Left renal cortex interstitium (tissue), 4 donors: ENCODE measurements at places on chromosomes 7 and 10. TPM values are rescaled to one million over a fixed set of nuclear protein-coding genes. Genes with fewer than 3 reads are reported as not detected.

DNA sequence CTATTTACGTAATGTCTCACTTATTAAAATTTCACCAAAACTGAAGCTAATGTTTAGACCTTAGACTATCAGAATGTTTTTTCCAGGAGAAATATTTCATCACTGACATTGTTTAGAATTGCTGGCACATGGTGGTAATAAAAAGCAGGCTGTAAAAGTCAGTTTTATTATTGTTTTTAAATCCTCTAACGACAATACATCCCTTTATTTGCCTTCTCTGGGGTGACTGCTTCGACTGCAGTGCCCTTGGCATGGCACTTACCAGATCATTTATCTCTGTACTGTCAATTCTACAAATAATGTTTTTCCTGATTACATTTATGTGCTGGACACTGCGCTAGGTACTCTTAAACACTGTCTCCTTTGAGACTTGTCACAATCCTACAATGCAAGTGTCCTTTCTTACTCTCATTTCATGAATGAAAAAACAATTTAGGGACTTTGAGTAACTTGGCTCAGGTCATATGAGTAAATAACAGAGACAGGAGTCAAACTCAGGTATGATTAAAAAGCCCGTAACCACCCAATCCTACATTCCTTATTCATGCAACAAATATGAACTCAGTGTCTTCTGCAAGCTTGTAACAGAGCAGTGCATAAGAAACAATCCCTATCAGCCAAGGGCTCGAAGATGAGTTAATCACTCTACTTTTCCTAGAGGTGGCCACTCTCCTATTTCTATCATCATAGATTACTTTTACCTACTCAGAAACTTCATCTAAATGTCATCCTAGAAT is 5.6 kb upstream of the ING3 start:
- no peak for DNase-seq

- DNase-seq, result no peak
Measured at GRCh38 chr7:7595451-7595850, 28.8 kb downstream of the MIOS start.

KIF11 gene
- polyA plus RNA-seq, result 27.9 TPM

HOGA1 gene
- 33.5 TPM for polyA plus RNA-seq

- no peak for DNase-seq
Measured at GRCh38 chr10:62461120-62461519, 87.0 kb downstream of the ZNF365 start.

GRCh38 chr7:127870231-127870907 is 160.9 kb downstream of the LRRC4 start:
- DNase-seq, result no peak

- DNase-seq, result no peak
Measured at GRCh38 chr10:45627412-45628048, 45.0 kb downstream of the ZFAND4 start.

INPP5A gene
- polyA plus RNA-seq, result 36.7 TPM

DNA sequence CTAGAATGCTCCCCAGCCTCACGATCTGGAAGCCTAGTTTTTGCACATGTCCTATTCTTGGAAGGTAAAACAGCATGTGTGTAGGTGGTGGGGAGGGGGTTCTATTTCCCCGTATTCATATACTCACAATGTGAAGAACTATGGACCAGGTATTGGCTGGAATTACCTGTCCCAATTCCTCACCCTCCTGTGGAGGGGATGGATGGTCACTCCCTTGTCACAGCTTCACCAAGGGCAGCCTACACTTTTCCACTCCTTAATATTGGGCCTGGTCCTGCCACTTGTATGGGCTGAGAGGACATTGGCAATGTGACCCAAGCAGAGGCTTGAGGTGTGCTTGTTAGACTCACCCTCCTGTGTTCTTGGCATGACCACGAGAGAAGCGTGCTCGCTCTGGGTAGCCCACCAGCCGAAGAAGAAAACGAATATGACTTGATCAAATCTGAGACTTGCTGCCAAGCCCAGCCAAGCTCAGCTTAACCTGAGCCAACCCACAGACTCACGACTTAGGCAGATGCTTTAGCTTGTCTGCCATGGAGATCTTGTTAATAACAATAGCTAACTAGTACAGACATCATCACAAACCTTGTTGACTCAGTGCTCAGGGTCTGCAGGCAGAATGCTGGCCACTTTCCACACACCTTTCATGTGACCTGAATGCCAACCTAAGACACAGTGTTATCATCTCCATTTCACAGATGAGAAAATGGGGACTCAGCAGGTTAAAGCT is 17.2 kb downstream of the ZNF488 start:
- DNase-seq, result no peak

GRCh38 chr10:118986815-118987790 is 42.4 kb upstream of the NANOS1 start:
- DNase-seq, result no peak

SKIDA1 gene
- polyA plus RNA-seq, result 10.8 TPM

DNA sequence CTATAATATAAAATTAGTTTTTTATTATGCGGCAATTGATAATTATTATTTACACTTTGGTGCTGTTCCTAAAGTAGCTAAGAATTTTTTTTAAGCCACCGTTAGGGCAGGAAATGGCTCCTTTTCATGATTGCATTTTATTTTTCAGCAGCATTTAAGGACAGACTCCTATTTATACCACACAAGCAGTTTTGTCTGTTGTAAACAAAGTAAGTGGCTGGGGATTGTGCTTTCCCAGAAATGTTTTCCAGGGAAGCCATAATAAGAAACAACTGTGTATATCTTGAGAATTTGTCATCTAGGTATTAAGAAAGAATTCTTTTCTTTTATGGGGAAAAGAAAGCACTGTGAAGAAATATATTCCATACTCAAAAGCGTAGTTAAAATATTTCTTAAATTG is 232.0 kb downstream of the VTI1A start:
- no peak for DNase-seq

DNA sequence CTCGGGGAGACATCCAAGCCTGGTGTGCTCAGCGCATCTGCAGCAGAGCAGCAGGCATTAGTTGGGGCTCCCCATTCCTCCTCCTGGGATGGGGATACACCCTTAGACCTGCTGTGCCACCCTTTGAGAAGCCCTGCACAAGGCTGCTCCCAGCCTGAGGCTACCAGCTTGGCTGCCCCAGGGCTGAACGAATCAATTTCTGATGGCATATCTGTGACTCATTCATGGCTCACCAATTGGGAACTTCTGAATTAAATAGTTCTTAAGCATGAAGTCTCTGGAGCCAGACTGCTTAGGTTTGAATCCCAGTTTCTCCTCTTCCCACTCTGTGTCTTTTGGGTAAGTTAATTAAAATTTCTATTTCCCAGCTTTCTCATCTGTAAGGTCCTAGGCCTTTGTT is 16.3 kb upstream of the GLI3 start:
- DNase-seq, result no peak

DNA sequence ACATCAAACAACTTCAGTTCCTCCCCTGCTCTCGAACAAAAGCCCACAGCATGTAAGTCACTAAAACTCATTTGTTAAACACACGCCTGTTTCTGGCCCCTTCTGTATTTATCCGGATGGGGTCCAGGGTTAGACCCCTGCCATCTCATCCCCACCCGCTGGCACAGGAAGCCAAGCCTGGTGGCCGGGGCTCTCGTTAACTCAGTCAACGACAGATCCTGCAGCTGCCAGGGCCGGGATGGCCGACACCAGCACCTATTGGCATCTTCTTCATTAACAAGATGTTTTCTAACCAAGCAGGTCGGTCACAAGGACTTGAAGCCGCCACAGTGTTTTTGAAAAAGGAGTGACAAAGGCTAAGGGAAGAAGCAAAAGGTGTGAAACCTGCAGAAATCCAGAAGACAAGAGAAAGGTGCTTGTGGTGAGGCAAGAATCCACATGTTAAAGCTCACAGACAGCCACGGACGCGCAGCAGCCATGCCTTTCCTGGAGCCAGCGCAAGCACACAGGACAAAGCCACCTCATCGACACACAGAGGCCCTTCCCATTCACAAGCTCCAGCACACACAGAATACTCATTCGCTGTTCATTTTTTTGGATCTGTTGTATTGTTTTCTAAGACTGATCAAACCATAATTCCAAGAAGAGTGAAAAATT is 202.7 kb downstream of the DIP2C start:
- no peak for DNase-seq

DNA sequence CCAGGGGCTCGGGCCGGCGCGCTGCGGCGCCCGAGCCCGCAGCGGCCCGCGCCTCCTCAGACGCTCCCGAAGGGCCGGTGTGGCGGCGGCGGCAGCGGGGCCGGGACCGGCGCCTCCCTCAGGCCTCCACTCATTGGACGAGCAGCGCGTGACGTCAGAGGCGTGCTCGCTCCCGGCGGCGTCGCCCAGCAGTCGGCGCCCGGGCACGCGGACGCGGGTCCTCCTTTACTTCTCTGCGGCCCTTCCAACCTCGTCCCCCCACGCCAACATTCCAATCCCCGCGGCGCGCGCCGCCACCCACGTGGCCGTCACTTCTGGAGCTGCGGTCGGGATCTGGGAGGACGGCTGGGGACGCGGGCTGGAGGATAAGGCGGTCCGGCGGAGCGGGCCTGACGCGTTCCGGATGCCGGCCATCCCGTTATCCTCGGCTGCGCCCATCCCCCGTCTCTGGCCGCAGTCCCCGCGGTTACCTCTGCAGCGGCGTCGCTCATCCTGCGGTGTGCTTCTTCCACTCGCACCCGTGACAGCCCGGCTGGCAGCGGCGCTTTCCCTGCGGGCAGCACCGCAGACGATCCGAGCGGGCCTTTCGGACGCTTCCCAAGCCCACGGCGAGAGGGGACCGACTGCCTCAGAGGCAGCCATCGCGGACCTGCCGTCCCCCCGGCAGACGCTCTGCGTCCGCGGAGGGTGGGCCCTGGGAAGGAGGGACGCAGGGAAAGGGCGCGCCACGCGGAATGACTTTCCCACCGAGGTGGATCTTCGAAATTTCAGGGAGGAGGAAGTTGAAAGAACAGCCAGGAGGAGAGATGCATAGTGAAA is at the start of gene PDZD8:
TSS of gene PDZD8 (minus strand) at position 81 of the 819 bp plus-strand sequence. CDS start 213 bp downstream, outside the sequence.
- peak; percentile 90 for DNase-seq

DNA sequence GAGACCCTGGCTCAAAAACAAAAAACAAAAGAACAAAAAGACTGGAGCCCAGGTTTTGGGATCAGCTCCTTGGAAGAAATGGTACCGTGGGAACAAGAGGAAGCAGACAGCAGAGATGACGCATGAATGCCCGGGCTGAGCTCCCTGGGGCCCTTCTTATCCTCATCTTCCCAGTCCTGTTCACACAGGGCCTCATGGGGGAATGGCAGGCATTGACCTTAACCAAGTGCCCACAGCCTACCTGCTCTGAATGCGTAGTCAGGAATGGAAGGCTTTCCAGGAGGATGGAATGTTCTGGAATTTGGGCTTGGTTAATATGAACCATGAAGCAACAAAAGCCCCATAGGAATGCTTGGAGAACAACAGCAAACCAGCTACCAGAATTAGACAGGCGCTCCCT is 154.7 kb downstream of the PRPF18 start:
- no peak for DNase-seq

DNA sequence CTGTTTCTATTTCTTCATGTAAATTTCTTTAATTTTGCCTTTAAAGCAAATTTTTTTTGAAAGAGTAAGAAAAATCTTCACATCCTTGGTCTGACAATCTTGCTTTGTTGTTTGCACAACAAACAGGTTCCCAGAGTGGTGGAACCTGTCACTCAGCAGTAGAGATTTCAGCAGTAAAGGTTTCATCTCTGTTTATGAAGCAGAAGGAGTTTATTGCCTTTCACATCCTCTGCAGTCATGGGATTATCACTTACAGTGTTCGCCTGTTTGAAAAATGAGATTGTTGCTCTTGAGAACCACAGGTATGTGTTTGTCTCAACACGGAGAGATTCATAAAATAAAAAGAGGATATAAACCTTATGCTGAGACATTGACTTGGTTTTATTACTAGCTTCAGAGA is 342.6 kb downstream of the IPMK start:
- DNase-seq, result no peak

DNA sequence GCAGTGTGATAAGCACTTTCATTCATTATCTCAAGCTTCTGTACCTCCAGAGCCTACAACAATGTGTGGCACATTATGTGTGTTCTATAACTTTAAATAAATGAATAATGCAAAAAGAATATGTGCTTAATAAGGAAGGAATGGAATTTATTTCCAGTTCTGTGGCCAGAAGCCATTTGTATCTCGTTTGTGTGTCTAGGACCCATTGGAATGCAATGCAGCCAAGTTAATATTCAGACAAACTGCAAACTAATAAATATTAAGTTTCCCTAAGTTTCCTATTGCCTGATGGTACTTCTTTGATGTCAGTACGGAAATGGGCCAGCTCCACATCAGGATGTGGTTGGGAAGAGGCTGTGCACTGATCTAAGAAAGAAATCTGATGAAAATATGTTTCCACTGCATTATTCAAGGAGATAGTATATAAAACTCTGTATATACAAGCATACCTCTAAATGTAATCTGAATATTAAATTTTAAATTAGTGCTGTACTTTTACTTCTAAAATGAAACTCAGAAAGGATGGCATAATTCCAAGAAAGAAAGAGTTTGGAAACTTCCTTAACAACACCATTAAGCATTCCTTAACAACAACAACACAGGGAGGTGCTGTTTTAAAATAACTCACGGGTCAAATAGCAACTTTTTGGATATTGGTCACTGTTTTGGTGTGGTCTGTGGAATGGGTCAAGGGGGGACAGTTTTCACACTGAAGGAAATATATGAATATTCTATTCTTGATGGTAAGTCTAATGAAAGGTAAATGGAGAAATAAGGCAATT is 29.4 kb upstream of the ANKRD30A start:
- no peak for DNase-seq

GRCh38 chr10:18313140-18313530 is 172.9 kb downstream of the CACNB2 start:
- DNase-seq, result no peak

DNA sequence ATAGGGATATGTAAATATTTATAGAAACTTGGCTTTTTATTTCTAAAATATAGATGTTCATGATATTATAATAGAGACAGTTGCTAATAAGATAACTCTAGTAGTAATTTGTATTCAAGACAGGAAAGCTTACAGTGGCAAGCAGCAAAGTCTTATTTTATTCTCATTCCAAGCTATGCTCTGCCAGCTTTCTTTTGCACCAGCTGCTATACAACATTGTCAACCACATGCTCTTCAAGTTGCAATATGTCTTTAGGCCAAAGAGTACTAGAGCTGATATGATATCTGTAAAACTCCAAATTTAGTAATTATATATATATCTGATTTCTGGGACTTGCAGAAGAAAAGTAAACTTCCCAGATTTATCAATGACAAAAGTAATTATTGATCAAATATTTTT is 350.1 kb downstream of the HGF start:
- DNase-seq, result no peak

IL2RA gene
- 0.20 TPM for polyA plus RNA-seq

DNA sequence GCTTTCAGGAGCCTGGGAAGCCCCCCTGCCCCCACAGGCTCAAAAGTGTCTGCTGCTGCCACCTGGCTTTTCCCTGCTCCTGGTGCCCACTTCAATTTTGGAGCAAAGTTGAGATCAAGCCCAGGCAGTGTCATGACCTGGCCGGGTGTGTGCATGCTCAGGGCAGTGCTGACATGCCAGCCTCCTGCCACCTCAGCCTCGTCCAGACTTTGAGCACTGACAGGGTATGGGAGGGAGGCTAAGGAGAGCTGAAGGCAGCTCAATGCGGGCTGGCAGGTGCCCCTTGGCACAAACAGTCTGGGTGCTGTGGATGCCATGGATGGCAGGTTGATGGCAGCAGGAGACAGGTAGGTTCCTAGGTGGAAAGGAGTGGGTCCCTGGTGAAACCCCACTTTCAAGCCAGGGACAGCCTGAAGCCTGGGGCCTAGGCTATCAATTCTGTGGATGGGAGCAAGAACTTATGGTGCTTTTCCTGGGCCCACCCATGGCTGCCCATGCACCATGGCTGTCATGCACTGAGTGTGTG is 12.3 kb upstream of the ECHDC3 start:
- DNase-seq, result no peak

WDR86 gene
- polyA plus RNA-seq, result 54.1 TPM

- no peak for DNase-seq
Measured at GRCh38 chr7:28623105-28623730, 210.9 kb downstream of the CREB5 start.
